ENCODE measurements at places on chromosomes 11 and 22.

DNA sequence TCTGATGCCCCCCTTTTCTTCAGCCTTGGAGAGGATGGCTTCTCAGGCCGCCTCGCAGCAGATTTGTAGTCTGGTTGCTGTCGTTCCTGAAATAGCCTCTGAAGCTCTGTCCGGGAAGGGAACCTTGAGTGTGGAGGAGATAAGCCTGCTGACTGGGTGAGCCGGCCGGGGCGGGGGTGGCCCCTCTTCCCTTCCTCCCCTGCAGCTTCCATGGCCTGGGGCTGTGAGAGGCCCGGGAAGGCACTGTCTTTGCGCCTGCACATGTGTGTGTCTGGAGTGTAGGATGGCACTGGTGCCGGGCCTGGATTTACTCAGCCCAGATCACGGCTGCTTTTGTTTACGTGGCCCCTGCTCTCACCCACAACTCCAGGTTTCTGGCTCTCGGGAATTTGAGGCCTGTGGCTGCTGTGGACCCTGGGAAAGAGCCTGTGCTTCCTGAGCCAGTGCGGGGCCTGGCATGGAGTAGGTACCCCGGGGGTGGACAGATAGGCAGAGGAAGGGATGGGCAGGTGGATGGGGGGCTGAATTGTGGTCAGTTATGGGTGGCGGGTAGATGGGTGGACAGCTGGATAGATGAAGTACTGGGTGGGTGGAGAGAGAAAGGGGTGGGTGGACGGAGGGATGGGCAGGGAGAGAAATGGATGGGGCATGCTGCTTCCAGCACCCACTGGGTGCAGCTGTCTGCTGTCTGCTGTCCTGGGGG lies 16.6 kb downstream of the KCNQ1 start:
- no peak for DNase-seq

- DNase-seq = no peak
Measured at GRCh38 chr11:23112390-23112789, 252.1 kb upstream of the CCDC179 start.

GRCh38 chr11:44911029-44911814 lies 39.5 kb downstream of the TP53I11 start:
- DNase-seq = peak; percentile 91

GRCh38 chr22:16936625-16937024 lies 71.4 kb downstream of the GAB4 start:
- DNase-seq = no peak

GRCh38 chr11:132988411-132988810 lies 543.9 kb downstream of the OPCML start:
- DNase-seq = no peak

DNA sequence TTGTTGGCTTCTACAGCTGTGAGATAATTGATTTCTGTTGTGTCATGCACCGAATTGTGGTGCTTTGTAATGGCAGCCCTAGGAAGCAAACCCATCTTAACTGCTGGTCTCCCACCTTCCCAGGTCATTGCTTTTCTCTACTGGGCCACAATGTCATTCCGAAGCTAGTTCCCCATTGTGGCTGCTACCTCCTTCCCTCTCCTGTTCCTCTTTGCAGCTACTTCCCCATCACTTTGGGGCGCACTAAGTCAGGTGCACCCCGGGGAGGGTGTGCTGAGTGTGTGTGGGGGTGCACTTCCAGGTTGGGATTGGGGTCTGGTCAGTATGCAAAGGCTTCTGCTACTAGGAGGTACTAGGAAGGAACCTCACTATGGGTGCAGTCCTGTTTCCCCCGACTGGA lies 109.3 kb downstream of the ST3GAL4 start:
- DNase-seq = no peak

DNA sequence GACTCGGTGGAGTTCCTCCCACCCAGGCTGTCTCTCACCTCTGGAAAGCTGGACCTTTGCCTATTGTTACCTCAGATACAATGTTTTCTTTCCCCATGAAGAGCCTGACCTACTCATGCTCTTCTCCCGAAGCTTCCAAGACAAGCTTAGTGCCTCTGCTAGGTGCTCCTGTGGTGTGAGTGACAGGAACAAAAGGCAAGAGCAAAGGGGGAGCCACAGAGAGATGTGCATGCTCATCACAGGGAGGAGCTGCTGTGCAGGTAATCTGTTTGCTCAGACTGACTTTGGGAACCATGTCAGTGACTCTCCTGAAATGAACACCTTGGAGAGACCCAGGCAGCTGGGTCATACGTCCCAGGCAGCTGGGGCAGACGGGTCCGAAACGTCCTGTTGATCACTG lies 53.6 kb upstream of the VSTM5 start:
- DNase-seq = no peak

DNA sequence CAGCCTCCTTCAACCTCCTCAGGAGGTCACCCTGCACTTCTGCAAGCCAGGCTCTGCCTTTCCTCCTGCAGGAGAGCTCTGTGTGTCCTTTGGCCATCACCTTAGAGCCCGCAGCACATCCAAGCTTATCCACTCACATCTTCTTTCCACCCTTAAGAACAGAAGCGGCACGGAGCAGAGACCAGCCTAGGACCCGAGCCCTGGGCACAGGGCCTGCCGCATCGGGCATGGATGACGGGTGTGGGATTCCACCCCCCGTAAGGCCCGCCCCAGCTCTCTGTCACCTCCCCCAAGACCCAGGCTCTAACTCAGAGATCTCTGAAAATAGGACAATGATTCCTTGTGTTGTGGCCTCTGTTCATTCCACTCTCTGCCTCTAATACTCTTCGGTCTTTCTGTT lies 42.1 kb upstream of the PHF21B start:
- no peak for DNase-seq

GRCh38 chr11:33723238-33723881 lies 12.9 kb downstream of the CD59 start:
- peak; percentile 93 for DNase-seq

GRCh38 chr11:95917193-95918036 lies 6.5 kb downstream of the MTMR2 start:
- DNase-seq = no peak

DNA sequence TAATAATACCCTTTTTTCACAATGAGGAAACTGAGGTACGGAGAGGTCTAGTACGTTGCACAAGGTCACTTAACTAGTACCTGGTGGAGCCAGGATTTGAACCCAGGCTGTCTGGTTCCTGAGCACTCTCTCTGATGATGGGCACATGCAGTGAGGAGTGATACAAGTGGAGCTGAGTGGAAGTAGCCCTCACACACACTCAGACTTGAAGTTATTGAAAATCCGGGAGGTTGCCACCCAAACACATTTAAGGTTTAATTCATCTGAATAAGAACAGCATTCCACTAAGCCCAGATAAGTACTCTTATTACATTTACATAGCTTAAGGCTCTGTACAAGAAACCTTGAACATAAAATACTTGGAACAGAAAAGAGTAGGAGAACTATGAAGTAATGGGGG lies 4.8 kb downstream of the GRAP2 start:
- DNase-seq = no peak

DNA sequence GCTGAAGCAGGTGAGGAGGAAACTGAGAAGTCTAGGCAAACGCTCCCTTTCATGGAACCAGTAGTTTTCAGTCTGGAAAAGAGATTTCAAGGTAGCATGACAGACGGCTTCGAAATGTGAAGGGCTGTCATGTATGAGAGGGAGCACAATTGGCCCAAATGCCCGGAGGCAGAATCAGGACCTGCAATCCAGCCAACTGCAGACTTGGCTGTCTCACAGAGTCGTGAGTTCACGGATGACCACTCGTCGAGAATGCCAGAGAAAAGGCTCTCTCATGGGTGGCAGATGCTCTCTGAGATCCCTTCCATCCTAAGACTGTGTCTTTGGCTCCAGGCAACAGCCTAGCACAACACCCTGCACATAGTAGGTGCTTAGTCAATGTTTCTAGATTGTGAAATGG lies 134.8 kb downstream of the DSCAML1 start:
- no peak for DNase-seq

DNA sequence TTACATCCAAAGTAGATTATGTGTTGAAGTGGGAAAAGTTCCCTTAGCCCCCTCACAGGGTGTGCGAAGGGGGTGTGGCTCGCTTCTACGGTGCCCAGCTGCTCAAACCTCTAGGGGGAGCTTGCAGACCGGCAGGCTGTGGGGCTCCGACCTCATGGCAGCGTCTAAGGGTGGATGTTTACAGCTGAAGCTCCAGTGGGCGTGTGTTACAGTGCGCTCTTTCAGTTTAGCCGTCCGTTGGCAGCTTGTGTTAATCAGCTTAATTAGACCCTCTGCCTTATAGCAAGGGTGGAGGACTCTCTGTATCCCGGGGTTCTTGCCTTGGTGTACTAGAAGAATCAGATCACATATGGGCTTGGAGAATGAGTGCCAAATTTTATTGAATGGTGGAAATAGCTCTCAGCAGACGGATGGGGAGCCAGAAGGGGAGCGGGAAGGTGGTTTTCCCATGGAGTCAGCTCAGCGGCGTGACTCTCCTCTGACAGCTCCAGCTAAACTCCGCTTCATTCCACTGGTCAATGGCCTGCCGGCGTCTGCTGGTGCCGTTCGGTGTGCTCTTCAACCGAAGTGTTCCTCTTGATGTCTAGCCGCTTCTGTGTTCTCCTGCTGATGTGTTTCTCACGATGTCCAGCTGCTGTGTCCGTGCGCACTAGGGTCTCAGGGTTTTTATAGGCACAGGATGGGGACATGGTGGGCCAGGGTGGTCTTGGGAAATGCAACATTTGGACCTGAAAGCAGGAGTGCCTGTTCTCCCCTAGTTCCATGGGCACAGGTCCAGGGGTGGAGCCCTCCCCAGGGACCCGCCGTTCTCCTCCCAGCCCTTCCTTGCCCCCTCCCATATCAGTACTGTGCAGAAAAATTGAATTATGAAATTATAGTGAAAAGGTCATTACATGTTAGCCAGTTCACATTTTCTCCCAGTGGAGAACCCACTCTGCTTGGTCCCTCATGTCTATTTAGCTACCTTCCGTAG lies 28.6 kb upstream of the OR10G7 start:
- peak; percentile 75 for DNase-seq

DNA sequence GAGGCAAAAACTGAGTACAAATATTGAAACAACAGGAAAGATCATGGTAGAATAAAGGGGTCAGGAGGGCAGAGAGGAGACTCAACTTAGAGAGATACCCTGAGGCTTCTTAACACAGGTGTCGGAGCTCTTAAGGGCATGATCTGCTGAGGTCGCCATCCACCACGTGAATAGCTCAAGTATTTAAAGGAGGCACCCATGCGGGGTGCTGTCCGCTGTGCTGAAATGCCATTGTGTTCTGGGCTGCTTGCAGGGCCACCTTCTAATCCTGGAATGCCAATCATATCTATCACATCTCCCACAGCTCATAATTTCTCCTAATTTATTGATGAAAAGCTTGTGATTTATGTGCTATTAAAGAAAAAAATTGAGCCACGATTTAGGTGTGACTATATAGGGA lies 90.2 kb downstream of the SEZ6L start:
- DNase-seq = peak; percentile 18

- DNase-seq = no peak
Measured at GRCh38 chr11:65478388-65479183, 20.3 kb upstream of the MALAT1 start.

- DNase-seq = no peak
Measured at GRCh38 chr11:45609902-45610301, 55.5 kb downstream of the CHST1 start.

DNA sequence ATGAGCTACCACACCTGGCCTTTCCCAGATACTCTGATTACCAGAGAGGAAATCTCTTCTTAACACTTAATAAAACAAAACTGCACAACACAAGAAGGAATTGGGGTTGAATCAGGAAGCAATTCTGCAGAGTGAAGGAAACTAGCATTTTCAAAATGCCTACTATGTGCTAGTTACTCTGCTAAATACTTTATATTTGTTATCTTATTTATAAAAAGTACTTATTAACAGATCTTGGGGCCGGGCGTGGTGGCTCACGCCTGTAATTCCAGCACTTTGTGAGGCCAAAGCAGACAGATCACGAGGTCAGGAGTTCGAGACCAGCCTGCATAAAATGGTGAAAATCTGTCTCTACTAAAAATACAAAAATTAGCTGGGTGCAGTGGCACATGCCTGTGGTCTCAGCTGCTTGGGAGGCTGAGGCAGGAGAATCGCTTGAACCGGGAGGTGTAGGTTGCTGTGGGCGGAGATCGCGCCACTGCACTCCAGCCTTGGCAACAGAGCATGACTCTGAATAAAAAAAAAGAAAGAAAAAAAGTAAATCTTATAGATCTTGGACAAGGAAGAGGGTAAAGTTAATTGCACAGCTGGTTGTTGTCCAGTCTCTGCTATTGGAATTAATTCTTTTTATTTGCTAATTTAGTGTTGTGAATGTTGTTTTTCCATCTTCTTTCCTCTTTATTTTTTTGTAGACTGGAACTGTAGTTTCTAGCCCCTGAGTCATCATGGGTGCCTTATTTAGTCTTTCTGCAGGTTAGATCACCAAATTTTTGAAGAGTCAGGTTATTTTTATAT lies 22.1 kb downstream of the TMEM135 start:
- no peak for DNase-seq

DNA sequence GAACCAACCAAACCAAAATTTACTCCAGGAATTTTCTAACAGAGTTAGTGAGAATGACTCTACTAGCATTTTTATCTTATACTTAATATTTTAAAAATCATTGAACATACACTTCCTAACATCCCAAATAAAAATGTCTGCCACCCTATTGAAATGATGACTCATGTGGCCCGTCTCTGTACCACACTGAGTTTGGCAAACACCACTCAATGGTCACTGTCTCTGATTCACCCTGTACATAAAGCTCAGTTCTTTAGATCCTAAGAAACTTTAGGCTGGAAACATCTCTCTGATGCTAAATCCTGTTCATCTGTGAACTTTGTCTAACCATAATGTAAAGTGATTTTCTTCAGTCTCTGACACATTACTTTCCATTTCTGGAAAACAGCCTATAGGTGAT lies 182.0 kb downstream of the CWF19L2 start:
- no peak for DNase-seq

DNA sequence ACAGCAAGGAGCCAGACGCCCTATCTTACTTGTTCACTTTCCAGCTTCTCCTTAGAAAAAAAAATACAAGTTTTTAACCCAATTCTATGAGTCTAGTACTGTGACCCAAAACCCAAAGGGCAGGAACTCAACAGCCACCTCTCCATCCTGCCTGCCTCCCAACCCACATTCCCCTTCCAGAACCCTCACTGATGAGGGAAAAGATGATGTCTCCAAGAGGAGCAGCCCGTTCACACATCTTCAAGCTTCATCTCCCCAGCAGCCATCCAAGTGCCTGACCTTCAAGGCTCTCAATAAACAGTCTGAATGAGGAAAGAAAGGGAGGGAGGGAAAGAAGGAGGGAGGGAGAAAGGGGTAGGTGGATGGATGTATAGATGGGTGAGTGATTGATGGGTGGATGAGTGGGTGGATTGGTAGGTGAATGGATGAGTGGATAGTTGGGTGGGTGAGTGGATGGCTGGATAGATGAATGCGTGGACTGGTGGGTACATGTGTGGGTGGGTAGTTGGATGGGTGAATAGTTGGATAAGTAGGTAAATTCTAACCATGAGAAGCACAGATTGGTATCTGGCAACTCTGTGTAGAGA lies 50.4 kb downstream of the IGLL5 start:
- DNase-seq = no peak

DNA sequence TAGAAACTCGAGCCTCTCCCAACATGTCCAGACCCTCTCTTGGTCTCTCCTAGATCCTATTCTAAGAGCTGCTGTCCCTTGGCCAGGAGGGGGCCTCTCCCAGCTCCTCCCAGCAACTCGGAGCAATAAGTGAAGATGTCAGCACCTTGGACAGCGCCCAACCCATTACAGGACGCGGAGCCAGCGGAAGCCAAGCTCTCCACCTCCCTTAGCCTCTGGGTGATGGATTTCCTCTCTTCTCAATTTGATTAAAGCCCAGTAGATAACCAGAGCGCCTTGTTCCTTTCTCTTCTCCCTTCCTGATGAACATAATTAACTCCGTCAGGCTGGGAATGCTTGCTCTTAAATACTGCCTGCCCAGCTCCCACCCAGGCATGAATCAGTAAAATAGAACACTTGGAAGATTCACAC lies 26.2 kb upstream of the TPBGL start:
- peak; percentile 96 for DNase-seq
